ENCODE measurements at places on chromosomes 16 and 17. TPM values are rescaled to one million over a fixed set of nuclear protein-coding genes. Genes with fewer than 3 reads are reported as not detected.

DHX58 gene
- total RNA-seq, result 38.1 TPM

ARL4D gene
- 2.3 TPM for total RNA-seq

RAB11FIP4 gene
- 35.6 TPM for total RNA-seq

SEPTIN1 gene
- 202 TPM for total RNA-seq

- no peaks in the 10 kb centered on the region for H3K36me3 ChIP-seq
- no peaks in the 10 kb centered on the region for H3K27me3 ChIP-seq
- peak overlapping the region; percentile 83 for H3K4me3 ChIP-seq
- H3K4me1 ChIP-seq, result peaks cover 12% of the 10 kb centered on the region
These were observed 603 bp upstream of the MRTFB start for GRCh38 chr16:14070555-14070876.

- no peaks in the 10 kb centered on the region for H3K4me1 ChIP-seq
- no peaks in the 10 kb centered on the region for H3K27me3 ChIP-seq
- no peaks in the 10 kb centered on the region for H3K36me3 ChIP-seq
- no peak for DNase-seq
These were observed 192.5 kb downstream of the CDH13 start for GRCh38 chr16:82819286-82819685.
